ENCODE measurements at places on chromosomes 1 and 21. TPM values are rescaled to one million over a fixed set of nuclear protein-coding genes. Genes with fewer than 3 reads are reported as not detected.

Gene NTMT2
- not detected for total RNA-seq

Gene IFNLR1
- 0.07 TPM for total RNA-seq

Gene BRDT
- not detected for total RNA-seq

Gene DDOST
- 137 TPM for total RNA-seq

Gene ZMYND12
- 1.1 TPM for total RNA-seq

Gene ZSWIM5
- total RNA-seq, result 1.1 TPM

Gene MYOG
- total RNA-seq, result not detected
